IMR-90 (cell line): ENCODE measurements at places on chromosomes 7 and 10. TPM values are rescaled to one million over a fixed set of nuclear protein-coding genes. Genes with fewer than 3 reads are reported as not detected.

CCL24 gene
- polyA plus RNA-seq: not detected in 2 replicates

DNA sequence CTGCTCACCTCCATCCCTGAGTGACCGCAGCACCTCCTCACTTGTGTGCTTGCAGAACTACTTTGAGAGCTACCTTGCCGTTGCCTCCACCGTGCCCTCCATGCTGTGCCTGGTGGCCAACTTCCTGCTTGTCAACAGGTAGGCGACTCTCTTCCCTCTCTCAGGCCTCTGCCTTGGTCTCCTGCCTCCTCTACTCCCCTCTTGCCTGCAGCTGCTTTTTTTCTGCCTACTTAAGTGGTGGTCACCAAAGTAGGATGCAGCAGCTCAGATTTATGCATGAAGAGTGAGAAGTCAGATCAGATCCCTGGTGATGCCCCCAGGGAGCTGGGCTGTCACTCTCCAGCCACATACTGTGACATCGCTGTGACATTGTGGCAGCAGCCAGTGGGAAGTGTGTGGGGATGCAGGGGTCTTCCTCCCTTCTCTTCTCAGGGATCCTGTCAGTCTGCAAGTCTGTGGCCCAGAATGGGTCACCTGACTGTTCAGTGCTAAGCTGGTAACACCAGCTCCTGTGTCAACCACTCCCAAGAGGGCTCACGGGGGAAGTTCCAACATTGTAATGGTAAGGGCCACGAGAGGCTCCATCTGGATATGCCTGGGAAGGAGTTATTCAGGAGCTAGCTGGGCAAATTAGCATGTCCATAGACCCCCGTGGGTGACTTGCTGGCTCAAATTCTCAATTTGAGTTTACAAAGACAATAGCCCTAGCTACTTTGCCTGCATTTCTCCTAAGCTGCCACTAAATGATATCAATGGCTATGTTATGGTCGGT is 25.3 kb downstream of the SLC29A3 start:
- H3K36me3 ChIP-seq: no peaks in the 10 kb centered on the region
- DNase-seq: no peak
- peaks cover 19% of the 10 kb centered on the region; the same call in 1 of the 2 replicates for H3K27me3 ChIP-seq
- H3K27ac ChIP-seq: no peak overlapping the region
- peaks cover 6% of the 10 kb centered on the region; the same call in 1 of the 2 replicates for H3K4me1 ChIP-seq

GRCh38 chr10:86486856-86487255 is 34.7 kb downstream of the WAPL start:
- no peak for DNase-seq
- no peaks in the 10 kb centered on the region for H3K27me3 ChIP-seq
- H3K4me3 ChIP-seq: no peak overlapping the region
- no peak overlapping the region for H3K27ac ChIP-seq
- H3K36me3 ChIP-seq: peaks cover 30% of the 10 kb centered on the region

SYNPO2L gene
- 0.62 and 0.75 TPM in 2 replicates for polyA plus RNA-seq

OGDHL gene
- polyA plus RNA-seq: 0.27 TPM in 2 replicates

DNA sequence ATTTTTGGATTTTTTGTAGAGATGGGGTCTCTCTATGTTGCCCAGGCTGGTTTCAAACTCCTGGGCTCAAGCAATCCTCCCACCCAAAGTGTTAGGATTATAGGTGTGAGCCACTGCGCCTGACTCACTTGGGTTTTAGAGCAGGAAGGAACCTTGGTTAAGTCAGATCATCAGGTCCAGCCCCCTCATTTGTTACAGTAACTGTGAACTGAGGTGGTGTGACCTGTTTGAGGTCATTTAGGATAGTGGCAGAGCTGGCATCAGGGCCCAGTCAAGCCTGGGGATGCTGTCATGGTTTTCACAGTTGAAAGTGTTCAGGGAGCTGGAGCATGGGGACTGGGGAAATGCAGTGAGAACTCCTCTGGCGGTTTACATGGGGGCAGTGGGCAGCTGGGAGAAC is 159.6 kb downstream of the TAX1BP1 start:
- H3K27ac ChIP-seq: no peak overlapping the region
- H3K4me1 ChIP-seq: peaks cover 12% of the 10 kb centered on the region
- no peaks in the 10 kb centered on the region for H3K27me3 ChIP-seq
- H3K4me3 ChIP-seq: no peak overlapping the region
- H3K36me3 ChIP-seq: no peaks in the 10 kb centered on the region

- no peaks in the 10 kb centered on the region for H3K27me3 ChIP-seq
- 0 out of 2 replicates have a peak, but pooled peaks cover 4% of the 10 kb centered on the region for H3K36me3 ChIP-seq
- peaks cover 14% of the 10 kb centered on the region for H3K4me1 ChIP-seq
- H3K27ac ChIP-seq: no peak overlapping the region
- no peak overlapping the region for H3K4me3 ChIP-seq
Observed at GRCh38 chr10:6176691-6177231, 26.0 kb upstream of the PFKFB3 start.

DNA sequence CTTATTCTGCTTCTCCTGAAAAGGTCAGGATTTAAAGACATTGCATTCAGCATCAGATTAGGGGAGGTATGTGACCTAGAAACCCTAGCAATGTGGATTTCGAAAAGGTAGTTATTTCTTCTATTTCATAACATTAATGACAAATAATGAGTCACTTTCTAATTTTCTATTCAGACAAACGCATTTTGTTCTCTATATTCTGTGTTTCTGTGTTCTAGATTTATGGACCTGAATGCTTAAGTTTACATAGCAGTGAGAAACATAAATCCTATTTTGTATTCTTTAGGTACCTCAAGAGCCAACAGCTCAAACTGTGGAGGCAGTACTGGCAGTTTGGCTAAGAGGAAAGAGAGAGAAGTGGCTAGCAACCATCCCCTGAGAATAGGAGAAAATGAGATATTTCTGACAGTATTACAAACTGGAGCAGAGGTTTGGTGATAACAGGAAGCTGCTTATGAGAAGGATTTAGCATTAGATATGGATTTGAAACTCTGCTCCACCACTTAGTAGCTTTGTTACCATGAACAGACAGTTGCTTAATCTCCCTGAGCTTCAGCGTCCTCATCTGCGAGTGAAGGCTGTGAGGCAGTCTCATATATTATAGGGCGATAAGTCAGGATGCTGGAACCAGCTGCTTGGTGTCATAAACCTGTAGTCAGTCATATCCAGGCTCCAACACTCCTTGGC is 28.2 kb downstream of the CDK14 start:
- peak overlapping the region; percentile 87 for H3K27ac ChIP-seq
- no peaks in the 10 kb centered on the region for H3K36me3 ChIP-seq
- no peak overlapping the region for H3K4me3 ChIP-seq
- peaks cover 15% of the 10 kb centered on the region for H3K4me1 ChIP-seq

RAMP3 gene
- not detected in 2 replicates for polyA plus RNA-seq

GRCh38 chr10:29611781-29612381 is 22.9 kb downstream of the SVIL start:
- no peak for DNase-seq
- H3K36me3 ChIP-seq: peaks cover 6% of the 10 kb centered on the region
- no peak overlapping the region for H3K27ac ChIP-seq
- H3K4me3 ChIP-seq: no peak overlapping the region

DNA sequence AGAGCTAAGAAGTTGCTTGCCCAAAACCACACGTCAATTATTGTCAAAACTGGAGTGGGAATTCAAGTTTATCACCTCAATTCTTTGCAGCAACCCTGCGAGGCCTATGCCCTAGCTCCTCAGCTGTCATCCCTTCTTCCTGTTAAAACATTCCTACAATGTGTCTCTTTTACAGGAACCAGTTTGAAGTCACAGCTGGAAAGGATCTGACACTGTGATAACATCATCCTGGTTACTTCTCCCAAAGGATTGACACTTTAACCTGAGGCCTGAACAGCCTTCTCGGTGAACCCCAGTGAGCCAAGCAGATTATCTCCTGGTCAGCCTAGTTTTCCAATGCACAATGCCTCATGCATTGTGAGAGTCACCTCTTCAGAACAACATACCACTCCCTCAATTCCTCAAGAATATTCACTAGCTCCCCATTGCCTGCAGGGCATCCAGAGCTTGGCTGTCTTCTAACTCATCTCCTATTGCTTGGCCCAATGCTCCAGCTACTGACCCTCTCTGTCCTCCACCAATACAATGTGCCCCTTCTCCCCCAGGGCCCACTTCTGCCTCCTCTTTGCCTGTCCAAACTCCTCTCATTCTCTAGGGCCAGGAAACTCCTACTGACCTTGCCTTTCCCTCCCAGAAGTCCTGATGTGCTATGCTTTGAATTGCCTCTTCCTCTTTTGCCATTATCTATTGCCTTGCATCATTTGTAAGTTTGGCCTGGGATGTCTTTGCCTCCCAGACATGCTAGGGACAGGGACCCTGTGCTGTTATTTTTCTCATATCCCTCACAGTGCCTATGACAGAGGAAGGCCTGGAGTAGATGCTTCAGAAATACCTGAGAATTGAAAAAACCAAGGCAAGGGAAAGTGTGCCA is 10.4 kb upstream of the DLG5 start:
- peaks cover 8% of the 10 kb centered on the region for H3K4me1 ChIP-seq
- H3K36me3 ChIP-seq: no peaks in the 10 kb centered on the region
- no peak overlapping the region for H3K27ac ChIP-seq
- no peak overlapping the region for H3K4me3 ChIP-seq
- no peak for DNase-seq

DNA sequence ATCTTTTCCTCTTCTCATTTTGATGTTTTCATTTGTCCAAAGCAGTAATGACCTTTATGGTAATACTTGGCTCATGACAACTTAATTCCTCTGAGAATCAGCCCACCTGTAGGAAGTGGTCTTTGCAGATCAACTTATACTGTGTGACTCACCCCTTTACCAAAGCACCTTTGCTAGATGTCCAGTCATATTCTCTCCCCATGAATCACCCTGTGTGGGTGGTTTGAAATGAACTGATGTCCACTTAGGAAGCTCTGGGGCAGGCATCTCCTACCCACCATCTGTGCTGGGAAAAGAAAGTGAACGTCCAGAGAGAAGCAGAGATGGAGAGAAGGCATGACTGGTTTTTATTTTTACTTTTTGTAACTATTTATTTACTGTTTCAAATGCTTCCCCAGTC is 410.3 kb downstream of the KIF20B start:
- H3K4me3 ChIP-seq: no peak overlapping the region
- H3K27me3 ChIP-seq: no peaks in the 10 kb centered on the region
- H3K36me3 ChIP-seq: no peaks in the 10 kb centered on the region
- DNase-seq: no peak
- H3K4me1 ChIP-seq: no peaks in the 10 kb centered on the region

DNA sequence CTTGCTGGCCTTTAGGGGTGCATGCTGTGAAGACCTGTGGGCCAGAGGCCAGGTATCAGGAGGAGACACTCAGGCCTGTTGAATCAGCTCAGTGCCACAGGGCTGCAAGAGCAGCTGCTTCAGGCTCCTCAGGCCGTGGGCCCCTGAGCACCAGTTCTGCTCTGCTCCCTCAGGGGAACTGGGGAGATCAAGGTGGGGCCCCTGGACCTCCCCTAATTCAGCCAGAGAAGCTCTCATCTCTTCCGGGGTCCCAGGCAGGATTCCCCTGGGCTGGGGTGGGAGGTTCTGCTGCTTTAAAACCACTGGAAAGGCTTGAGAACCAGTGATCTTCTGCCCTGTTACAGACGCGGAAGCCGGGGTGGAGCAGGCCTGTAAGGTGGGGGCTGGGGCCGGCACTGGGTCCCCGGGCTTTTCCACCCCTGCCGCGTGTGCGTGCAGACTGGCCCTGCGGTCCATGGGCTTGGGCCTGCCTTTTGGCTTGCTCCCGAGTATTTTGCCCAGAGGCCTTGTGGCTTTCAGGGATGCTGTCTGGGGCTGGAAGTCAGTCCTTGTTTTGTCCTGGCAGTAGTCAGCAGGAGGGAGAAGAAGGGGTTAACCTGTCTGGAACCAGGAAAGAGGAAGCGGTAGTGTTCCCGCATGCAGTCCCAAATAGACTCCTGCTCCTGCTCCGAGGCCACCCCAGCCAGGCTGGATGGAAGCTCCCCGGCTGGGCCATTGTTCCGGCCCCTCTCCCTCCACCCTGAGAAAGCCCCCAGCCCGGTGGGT is 74.3 kb downstream of the LHPP start:
- DNase-seq: no peak
- no peaks in the 10 kb centered on the region for H3K36me3 ChIP-seq
- H3K4me1 ChIP-seq: no peaks in the 10 kb centered on the region
- H3K27me3 ChIP-seq: no peaks in the 10 kb centered on the region; the same call in 1 of the 2 replicates
- no peak overlapping the region for H3K4me3 ChIP-seq

SLC18A2 gene
- polyA plus RNA-seq: not detected in 2 replicates

DNA sequence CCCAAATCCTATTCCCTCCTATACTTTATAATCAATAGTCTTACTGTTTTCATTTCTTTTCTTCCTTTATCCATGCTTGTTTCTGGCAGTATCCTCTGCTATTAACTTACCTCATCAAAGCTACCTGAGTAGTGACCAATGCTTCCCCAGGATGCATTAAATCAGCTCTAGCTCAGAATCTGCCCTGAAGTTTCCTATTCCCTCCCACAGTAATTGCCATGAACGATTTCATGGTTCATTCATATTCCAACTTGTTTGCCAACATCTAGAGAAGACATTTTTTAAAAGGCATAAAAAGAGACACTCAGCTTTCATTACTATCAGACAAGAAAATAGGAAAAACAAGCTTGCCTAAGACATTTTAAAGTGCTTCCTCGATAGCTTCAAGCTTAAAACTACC is 42.3 kb downstream of the COA1 start:
- 0 out of 2 replicates have a peak, but pooled peaks cover 3% of the 10 kb centered on the region for H3K4me1 ChIP-seq
- H3K36me3 ChIP-seq: no peaks in the 10 kb centered on the region
- no peak for DNase-seq
- no peak overlapping the region for H3K4me3 ChIP-seq

ENTPD7 gene
- 6.5 and 8.0 TPM in 2 replicates for polyA plus RNA-seq

DNA sequence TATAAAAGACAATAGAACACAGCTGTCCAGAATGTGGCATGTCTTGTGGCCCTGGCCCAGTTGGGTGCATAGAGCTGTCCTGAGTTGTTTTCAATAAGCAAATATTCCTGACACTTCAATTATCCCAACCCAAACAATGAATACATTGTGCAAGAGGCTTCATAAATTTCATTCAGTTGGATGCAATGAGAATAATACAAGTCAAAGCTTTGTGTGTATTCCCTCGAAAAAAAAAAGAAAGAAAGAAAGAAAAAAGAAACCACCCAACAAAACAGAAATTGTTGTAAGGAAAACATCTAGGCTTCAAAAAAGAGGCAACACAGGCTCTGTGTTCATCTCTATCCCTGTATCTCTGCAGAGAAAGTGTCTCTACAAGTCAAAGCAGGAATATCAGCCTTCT is 138.7 kb upstream of the ADO start:
- no peaks in the 10 kb centered on the region for H3K36me3 ChIP-seq
- no peak for DNase-seq
- no peak overlapping the region for H3K4me3 ChIP-seq
- peaks cover 6% of the 10 kb centered on the region for H3K27me3 ChIP-seq
- H3K27ac ChIP-seq: no peak overlapping the region

GRCh38 chr10:32340596-32341180 is 6.3 kb downstream of the EPC1 start:
- H3K36me3 ChIP-seq: peaks cover 1% of the 10 kb centered on the region; the same call in 1 of the 2 replicates
- H3K4me1 ChIP-seq: peaks cover 11% of the 10 kb centered on the region
- no peak for DNase-seq
- H3K27ac ChIP-seq: no peak overlapping the region
- H3K27me3 ChIP-seq: no peaks in the 10 kb centered on the region
- H3K4me3 ChIP-seq: no peak overlapping the region

DNA sequence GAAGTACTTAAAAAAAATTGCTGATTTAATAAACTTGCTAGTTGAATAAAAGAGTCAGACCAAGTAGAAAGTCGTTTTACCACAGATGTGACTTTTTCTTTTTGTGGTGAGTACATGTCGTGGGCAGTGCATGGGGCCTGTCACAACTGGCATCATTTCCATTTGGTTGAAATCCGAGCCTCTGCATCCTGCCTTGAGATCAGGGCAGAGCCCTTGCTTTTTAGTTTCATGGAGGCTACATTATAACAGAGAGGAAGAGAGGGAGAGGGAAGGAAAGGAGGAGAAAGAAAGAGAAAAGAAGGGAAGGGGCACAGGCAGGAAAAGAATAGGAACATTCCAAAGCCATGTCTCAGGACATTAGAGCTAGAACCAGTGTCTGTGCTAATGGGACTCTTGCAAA is 20.4 kb upstream of the INSYN2A start:
- H3K27me3 ChIP-seq: no peaks in the 10 kb centered on the region
- H3K36me3 ChIP-seq: peaks cover 4% of the 10 kb centered on the region
- DNase-seq: peak; percentile 28
- no peak overlapping the region for H3K4me3 ChIP-seq
- no peak overlapping the region for H3K27ac ChIP-seq
- H3K4me1 ChIP-seq: no peaks in the 10 kb centered on the region

EVX1 gene
- not detected in 2 replicates for polyA plus RNA-seq
